ENCODE measurements at places on chromosomes 7 and 10. TPM values are rescaled to one million over a fixed set of nuclear protein-coding genes. Genes with fewer than 3 reads are reported as not detected.

- no peaks in the 10 kb centered on the region for H3K27me3 ChIP-seq
- no peak overlapping the region for H3K27ac ChIP-seq
- H3K4me1 ChIP-seq = no peaks in the 10 kb centered on the region
- no peak overlapping the region for H3K4me3 ChIP-seq
- DNase-seq = no peak
Measured at GRCh38 chr10:78215645-78216044, 182.0 kb downstream of the RPS24 start.

DNA sequence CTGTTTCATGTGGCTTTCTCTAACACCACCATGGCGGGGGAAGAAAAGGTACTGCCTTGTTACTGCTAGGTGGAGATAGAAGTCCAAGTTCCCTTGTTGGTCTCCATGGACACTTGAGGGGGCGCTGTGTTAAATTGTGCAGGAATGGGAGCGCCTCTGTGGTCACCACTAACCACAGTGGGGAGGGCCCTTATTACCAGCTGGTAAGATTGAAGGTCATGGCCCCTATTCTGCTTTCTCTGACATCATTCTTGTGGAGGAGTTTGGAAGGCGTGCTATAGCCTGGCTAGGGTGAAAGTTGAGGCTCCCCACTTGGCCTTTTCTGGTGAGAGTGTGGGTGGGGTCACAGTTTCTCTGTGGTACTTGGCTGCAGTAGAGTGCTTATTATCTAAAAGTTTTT lies 14.9 kb upstream of the MXI1 start:
- no peak overlapping the region for H3K27ac ChIP-seq
- no peak for DNase-seq
- no peaks in the 10 kb centered on the region for H3K4me1 ChIP-seq
- H3K27me3 ChIP-seq = peaks cover 49% of the 10 kb centered on the region
- H3K36me3 ChIP-seq = no peaks in the 10 kb centered on the region

DNA sequence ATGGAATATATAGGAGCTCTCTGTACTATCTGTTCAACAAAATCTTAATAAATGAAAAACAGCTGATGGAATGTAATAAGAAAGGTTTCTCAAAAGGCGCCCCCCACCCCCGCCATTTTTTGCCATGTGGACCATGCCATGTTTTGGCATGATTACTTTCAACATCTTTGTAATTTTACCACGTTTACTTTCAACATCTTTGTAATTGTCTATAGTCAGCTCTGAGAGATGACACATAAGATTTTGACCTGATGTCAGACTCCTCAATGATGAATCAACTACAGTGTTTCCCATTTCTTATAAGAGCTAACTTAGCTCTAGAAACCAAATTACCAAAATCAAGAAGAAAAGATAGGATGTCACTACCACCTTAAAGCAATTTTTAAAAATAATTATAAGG lies 144.9 kb upstream of the AHR start:
- DNase-seq = no peak
- H3K27me3 ChIP-seq = no peaks in the 10 kb centered on the region
- H3K36me3 ChIP-seq = no peaks in the 10 kb centered on the region
- peaks cover 4% of the 10 kb centered on the region for H3K4me1 ChIP-seq

DNA sequence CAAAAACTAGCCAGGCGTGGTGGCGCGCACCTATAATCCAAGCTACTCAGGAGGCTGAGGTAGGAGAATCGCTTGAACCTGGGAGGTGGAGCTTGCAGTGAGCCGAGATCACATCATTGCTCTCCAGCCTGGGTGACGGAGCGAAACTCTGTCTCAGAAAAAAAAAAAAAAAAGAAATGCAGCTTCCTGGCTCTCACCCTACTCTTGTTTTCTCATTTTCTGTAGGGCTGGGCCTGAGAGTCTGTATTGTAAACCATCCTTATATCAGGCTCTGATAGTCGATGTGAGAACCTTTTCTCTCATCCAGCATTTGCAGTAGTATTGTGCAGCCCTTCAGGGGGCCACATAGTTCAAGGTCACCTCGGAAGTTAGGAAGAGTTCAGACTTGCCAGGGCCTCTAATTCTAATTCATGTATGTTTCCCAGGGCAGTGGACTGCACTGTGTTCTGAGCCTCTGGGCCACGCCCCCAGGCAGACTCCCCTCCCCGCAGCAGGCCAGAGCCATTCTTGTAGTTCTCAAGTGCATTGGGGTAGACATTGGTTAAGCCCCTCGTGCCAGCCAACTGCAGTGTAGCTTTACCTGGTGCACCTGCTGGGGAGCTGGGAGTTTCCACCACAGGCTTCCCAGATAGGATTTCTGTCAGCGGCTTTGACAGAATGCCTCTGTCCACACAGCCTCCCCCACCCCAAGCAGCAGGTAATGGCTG lies 38.3 kb upstream of the PDCD4 start:
- H3K4me1 ChIP-seq = peaks cover 5% of the 10 kb centered on the region
- H3K27me3 ChIP-seq = no peaks in the 10 kb centered on the region

DNA sequence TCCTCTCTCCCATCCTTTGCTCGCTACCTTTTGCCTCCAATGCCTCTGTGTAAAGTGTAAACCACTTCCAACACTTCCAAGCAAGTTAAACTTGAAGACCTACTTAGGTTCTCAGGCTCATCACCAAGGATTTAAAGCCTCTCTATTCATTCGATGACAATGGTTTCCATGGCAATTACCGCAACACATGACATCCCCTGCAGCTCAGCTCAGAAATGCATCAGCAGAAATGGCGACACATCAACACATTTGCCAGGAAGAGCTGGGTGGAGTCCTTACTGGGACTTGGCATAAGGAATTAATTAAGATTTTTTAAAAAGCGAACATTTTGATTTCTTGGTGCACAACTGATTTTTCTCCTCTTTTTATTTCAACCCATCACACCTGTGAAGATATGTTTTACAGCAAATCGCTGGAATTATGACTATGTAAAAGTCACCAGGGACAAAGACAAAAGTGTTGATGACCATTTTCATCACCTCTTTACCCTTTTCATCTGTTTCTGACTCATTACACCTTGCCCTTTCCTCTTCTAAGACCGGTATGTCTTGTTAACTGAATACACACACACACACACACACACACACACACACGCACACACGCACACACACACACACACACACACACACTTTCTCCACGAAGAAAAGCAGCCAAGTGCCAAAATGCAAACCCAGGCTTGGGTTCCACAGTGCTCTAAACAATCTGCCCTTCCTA lies 453.4 kb upstream of the CELF2 start:
- no peaks in the 10 kb centered on the region for H3K36me3 ChIP-seq
- H3K4me1 ChIP-seq = no peaks in the 10 kb centered on the region
- no peaks in the 10 kb centered on the region for H3K27me3 ChIP-seq
- no peak overlapping the region for H3K27ac ChIP-seq
- no peak overlapping the region for H3K4me3 ChIP-seq

GRCh38 chr7:42227541-42227935 lies 9.5 kb downstream of the GLI3 start:
- peaks cover 10% of the 10 kb centered on the region for H3K4me1 ChIP-seq
- no peaks in the 10 kb centered on the region for H3K36me3 ChIP-seq
- DNase-seq = peak; percentile 25
- no peak overlapping the region for H3K27ac ChIP-seq
- peaks cover 22% of the 10 kb centered on the region for H3K27me3 ChIP-seq

GRCh38 chr7:140034421-140034820 lies 28.3 kb downstream of the PARP12 start:
- peaks cover 43% of the 10 kb centered on the region for H3K36me3 ChIP-seq
- H3K27me3 ChIP-seq = no peaks in the 10 kb centered on the region
- no peak overlapping the region for H3K27ac ChIP-seq
- DNase-seq = no peak
- no peak overlapping the region for H3K4me3 ChIP-seq

DNA sequence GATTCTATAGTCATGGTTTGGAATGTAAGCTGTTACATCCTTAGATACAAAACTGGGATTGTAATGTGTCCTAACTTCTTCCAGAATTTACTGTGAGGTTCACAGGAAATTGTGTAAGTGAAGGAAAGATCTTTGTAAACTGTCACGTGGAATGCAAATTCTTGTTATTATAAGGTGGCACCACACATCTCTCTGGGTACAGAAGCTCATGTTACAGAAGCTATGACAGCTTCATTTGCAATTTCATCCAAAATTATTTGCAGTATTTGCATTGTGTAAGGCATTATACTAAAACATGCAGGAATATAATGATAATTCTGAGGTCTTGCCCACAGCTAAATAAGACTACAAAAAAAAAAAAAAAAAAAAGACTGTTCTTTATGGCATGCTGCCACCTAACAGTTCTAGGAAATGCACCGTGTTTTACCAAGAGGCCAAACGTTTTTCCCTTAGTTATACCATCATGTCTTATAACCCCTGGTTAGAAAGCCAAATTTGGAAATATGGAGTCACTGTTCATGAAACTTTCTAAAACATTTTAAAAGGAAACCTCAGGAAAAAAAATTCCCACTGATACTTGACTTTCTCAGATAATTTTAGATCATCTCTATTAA lies 17.6 kb downstream of the MINDY3 start:
- no peak for DNase-seq
- H3K27me3 ChIP-seq = no peaks in the 10 kb centered on the region
- H3K27ac ChIP-seq = no peak overlapping the region
- H3K36me3 ChIP-seq = peaks cover 15% of the 10 kb centered on the region
- no peaks in the 10 kb centered on the region for H3K4me1 ChIP-seq

- H3K36me3 ChIP-seq = no peaks in the 10 kb centered on the region
- no peak for DNase-seq
- H3K27ac ChIP-seq = no peak overlapping the region
- no peaks in the 10 kb centered on the region for H3K27me3 ChIP-seq
- no peak overlapping the region for H3K4me3 ChIP-seq
Measured at GRCh38 chr10:33129141-33129995, 171.3 kb upstream of the ITGB1 start.

DNA sequence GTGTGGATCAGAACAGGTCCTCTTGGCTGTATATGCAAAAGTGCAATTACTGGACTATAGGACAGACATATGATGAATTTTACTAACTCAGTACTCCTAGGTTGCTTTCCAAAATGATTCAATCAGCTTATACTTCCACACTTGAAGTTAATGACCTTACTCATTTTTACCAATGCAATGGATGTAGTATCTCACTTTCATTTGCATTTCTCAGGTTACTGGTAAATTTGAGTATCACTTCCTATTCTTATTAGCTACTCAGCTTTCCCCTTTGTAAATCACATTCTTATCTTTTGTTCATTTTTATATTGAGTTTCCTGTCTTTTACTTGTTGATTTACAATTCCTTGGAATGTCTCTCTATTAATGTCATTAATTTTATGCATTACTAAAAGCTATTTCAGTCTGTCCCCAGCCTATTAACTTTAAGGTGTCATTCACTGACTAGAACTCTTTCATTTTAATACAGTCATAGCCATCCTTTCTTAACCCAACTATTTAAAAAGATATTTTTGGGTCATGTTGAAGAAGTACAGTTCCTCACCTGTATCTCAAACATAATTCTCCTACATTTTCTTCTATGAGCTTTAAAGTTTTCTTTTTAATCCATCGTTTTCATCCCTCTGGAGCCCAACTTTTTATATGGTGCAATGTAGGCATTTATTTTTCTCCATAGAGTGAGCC lies 88.6 kb downstream of the VIM start:
- no peaks in the 10 kb centered on the region for H3K27me3 ChIP-seq
- peaks cover 2% of the 10 kb centered on the region for H3K36me3 ChIP-seq
- no peaks in the 10 kb centered on the region for H3K4me1 ChIP-seq
- H3K27ac ChIP-seq = no peak overlapping the region
- no peak overlapping the region for H3K4me3 ChIP-seq

GRCh38 chr10:19640566-19641263 lies 175.5 kb upstream of the PLXDC2 start:
- H3K27ac ChIP-seq = no peak overlapping the region
- H3K27me3 ChIP-seq = no peaks in the 10 kb centered on the region
- no peaks in the 10 kb centered on the region for H3K36me3 ChIP-seq
- H3K4me1 ChIP-seq = no peaks in the 10 kb centered on the region
- DNase-seq = no peak
- no peak overlapping the region for H3K4me3 ChIP-seq

DNA sequence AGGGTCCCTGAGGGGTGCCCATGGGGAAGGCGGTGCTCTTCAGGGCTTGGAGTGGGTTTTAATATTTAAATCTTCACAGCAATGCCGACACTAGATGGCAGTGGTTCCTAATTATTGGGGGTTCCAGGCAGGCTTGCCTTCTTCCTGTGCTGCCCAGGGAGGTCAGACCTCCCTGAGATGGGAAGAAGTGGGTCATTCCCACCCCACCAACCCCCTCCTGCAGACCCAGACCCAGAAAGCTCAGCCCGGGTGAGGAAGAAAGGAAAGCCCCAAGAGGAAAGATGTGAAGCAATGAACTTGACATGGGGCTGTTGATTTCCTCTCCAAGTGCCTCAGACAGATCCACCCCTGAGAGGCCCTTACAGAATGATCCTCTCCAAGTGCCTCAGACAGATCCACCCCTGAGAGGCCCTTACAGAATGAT lies 85.1 kb upstream of the LANCL2 start:
- peak; percentile 33 for DNase-seq
- peaks cover 2% of the 10 kb centered on the region for H3K27me3 ChIP-seq
- H3K4me1 ChIP-seq = peaks cover 5% of the 10 kb centered on the region
- no peak overlapping the region for H3K27ac ChIP-seq

DNA sequence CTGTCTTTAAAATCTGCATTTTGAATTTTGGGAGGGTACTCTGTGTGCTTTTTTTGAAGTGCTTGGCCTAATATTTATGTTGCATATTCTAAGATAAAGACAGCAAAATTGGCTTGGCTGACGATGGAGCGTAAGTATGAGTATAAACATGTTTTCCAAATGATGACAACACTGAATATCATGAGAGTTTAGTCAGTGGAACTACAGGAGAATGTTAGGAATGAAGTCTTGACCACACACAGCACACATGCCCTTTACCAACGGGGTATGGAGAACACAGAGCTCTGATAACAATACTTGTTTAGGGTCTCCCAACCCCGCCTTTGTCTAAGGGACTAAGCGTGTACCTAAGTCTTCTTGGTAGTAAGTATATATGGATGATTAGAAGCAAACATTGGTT lies 253.9 kb upstream of the FZD8 start:
- H3K4me3 ChIP-seq = no peak overlapping the region
- no peaks in the 10 kb centered on the region for H3K36me3 ChIP-seq
- DNase-seq = no peak
- H3K27ac ChIP-seq = no peak overlapping the region

The SMKR1 gene
- total RNA-seq = 8.4 TPM

The TMEM213 gene
- not detected for total RNA-seq

The PLA2G12B gene
- total RNA-seq = not detected

The TRIM50 gene
- total RNA-seq = not detected
